ENCODE measurements at places on chromosomes 6 and 20.

DNA sequence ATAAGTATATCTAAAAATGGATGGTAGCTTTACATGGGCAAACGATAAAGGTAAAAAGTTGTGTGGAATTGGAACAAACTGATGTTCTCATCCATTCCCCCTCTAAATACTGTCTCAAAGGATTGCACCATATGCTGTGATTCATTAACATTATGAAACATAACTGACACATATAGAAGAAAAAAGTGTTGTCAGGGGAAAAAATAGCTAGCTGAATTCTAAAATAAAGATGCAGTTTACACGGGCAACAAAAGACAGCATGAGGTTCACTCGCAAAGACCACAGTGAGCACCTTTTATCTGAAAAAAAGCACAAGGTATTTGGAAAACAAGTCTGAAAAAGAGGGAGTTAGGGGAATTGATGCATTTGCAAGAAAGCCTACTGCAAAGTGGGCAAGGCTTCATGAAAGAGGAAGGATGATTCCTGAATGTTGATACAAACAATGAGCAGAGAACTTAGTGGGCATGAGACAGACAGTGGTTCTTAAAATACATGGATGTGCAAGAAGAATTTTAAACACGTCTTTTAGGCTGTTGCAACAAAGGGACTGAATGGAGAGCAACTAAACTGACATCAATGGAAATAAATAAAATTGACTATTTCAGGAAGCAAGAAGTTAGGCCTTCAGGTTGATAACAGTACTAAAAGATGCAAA lies 280.9 kb downstream of the KIF16B start:
- DNase-seq, result no peak

DNA sequence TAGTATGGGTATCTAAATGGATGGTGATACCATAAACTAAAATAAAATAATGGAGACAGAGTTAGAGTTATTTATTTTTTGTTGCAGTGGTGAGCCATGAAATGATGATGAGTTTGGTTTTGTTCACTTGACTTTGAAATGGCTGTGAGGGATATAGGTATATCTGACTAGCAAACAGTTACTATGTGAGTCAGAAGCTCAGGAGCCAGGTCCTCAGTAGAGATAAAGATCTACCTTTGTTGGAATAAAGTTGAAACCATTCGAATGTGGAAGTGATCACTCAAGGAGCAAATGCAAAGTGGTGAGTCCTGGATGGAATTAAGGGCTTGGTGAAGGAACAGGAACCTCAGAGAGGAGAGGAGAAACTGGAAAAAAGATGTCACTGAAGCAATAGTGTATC lies 86.0 kb upstream of the TPD52L1 start:
- DNase-seq, result no peak

- DNase-seq, result no peak
These were observed 28.9 kb downstream of the EIF2S2 start for GRCh38 chr20:34083137-34083536.

DNA sequence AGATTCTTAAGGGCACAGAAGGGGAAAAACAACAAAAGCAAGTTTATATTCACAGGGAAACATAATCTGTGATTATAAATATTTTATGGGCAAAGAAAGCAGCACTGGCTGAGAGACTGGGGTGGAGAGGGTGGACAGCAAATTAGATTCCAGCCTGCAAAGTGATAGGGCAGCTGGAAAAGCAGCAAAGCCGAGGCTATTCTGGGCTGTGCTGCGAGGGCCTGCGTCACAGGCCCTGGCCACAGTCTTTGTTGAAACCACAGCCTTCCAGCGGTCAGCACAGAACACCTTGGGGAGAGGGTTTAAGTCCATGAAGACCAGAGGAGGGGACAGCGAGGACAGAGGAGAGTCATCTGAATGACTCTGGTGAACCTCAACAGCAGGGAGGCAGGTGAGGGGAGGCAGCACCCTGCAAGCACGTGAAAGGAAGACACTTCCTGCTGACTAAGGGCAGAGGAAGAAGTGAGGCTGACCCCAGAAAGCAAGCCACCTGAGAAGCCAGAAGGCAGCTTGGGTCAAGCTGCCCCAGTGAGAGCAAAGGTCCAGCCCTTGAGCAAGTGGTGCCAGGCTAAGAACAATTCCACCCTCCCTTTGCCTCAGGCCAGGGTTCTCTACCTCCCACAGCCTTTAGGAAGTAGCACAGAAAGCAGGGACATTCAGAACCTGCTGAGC lies 17.1 kb downstream of the MRPL14 start:
- no peak for DNase-seq

DNA sequence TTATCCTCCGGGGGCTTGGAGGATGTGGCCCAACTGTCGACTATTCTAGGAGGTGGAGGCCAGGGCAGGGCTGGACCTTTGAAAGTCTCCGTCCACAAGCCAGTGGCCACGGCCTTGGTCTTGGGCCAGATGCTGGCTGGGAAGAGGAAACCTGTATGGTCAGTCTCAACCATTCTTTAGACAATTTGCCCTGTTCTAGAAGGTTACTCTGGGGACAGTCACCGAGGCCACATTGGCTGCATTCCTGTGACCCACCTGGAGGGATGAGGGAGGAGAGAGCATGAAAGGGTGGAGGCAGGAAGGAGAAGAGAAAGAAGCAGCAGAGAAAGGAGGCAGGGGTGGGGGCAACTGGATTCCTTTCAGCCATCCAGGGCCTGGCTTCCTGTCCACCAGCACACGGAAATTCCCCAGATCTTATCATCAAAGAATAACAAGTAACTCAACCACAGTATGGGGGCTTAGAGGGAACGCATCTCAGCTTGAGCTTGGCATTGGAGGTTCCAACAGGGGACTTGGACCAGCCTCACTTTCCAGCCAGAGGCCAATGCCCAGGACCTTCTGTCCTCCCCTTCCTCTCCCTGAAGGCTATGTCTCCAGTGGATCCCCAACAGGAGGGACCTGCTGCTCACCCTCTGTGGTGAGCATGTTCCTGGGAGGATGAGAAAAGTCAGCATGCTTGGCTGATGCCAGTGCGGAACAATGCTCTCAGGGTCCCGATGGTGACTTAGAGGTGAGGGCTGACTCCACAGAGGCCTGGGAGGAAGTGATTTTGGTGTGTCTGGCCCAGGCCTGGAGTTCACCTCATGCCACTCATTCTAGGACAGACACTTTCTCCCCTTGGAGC lies 30.4 kb downstream of the TGM2 start:
- no peak for DNase-seq

DNA sequence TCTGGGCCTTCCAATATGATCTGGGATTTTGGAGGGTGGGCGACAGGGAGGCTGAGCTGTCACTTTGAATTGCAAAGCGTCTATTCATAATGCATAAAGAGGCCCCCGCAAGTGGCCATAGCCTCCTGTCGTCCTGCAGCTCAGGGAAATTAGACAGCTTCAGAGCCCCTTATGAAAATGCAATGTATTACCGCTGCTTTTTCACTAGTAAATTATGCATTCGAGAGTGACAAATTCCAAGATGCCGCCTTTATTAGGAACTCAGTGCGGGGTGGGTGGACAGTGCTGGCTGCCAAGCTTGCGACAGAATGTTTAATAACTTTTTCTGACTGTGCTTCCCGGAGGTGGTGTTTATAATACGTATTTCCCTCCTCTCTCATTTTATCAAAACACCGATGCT lies 168.5 kb downstream of the DHX35 start:
- DNase-seq, result no peak

DNA sequence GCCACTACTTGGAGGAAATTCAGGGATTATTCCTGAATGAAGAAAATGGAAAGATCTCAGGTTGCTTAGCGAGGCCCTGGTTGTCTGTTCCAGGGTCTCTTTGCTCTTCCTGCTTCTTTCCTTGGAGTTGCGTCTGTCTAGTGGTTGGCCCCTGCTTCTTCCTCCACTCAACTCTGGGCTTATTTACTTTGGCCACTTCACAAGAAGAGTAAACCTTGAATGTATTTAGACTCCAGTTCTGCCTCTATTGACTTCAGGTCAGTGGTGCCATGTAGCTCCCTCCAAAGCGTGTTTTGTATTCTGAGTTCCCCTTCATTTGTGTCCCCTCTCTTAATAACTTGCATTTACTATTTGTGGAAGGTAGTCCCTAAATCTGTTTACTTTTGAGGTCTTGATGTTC lies 456.5 kb downstream of the UTRN start:
- no peak for DNase-seq
